Activated CD4-positive, alpha-beta T cell treated with anti-CD3 and anti-CD28 coated beads, Interleukin-10, Interleukin-2, amounts not matched to agents 100 ng/mL and 50 ng/mL, durations not matched to agents 16 hours and 8 hours (primary cell): ENCODE measurements at places on chromosomes 13 and 19.
A peak's percentile ranks its signal among the peaks of the same experiment; 100 is the strongest.

GRCh38 chr13:40755082-40755700 is 15.8 kb downstream of the MRPS31 start:
- peak; percentile 29 for DNase-seq

DNA sequence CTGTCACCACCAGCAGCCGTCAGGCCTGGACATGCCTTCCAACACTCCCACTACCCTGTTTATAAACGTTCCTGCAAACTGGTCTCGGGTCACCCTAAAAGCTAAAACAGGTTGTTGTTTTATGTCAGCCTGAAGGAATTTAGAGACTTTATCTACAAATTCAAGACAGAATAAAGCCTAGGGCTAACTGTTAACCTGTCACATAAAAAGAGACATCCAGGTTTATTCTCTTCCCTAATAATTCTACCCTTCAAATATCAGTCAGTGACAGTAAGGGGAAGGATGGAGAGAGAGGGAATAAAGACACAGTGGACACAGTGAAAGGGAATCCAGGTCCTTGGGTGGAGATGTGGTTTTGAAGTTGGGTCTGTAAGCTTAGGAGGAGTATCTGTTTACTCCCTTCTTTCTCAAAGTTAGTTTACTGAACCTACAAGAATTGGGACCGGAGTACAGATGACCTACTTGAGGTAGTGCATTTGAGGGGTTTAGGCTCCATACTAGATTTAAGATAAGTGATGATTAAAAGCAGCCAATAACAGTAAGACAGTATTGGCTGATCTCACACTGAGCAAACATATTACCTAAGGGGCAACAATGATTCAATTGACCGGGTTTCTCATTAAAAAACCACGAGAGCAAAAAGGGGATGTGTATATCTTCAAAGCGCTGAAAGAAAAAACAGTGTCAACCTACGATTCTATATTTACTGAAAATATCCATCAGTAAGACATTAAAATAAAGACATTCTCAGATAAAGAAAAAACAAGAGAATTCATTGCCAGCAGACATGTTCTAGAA is 142.7 kb downstream of the USP12 start:
- DNase-seq, result no peak

GRCh38 chr13:90375851-90376250 is 971.6 kb upstream of the MIR17HG start:
- DNase-seq, result no peak

GRCh38 chr19:7333198-7334118 is 15.3 kb upstream of the ARHGEF18 start:
- no peak for DNase-seq
